ENCODE measurements at places on chromosomes 12 and 14.

DNA sequence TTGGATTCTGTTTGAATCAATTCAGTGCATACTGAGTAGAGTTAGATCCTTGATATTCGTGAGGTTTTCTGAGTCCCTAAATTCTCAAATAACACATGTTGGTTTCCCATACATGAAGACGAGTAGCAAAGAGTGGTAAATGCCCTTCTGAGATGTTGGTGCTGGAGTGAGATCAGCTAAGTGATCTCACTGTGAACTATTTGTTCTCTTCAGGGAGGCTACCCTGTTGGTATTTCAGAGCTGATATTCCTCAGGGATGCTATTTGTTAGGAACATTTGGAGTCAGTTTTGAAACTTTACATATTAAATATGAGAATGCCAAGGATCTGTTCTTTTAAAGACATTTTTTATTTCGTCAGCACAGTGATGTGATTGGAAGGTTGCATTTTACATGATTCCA, 54.7 kb downstream of the SUSD6 start:
- no peak for DNase-seq

- no peak for DNase-seq
Measured at GRCh38 chr14:79638672-79639266, 572.5 kb downstream of the DIO2 start.

DNA sequence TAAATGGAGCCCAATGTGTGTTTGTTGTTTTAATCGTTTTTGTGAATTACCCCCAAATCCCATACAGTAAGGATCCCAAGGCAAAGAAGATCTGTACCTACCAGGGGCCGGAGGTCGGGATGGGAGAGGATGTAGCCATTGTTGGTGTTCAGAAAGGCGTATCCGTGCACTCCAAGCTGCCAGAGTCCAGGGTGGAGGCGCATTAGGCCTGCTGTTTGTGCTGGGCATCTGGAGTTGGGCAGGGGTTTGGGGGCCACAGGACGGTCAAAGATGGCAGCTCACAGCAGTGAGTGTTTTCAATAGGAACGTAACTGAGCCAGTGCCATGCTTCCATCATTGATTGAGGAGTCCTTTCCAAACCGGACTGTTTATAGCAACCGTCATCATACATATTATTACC, 40.2 kb downstream of the CACNA2D4 start:
- no peak for DNase-seq

- DNase-seq = no peak
Measured at GRCh38 chr14:38866461-38866860, 236.6 kb downstream of the SEC23A start.

DNA sequence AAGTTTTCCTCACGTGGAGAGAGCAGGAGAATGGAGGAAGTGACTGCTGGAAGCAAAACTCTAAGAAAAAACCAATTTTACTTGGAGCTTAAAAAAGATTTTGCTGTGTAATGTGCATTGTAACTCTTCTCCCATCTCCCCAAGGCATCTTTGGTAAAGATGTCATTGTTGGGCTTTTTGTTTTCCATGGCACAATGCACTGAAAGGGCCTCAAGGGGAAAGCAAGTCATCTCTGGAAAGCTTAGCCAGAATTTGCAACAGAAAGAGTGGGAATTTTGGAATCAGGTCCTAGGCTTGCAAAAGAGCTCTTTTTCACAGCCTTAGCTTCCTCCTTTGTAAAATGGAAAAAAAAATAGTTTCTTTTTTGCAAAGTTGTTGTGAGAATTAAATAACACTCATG, 7.9 kb upstream of the PPM1A start:
- no peak for DNase-seq

GRCh38 chr12:107091989-107092641, 1.2 kb downstream of the CRY1 start:
- DNase-seq = peak; percentile 75

DNA sequence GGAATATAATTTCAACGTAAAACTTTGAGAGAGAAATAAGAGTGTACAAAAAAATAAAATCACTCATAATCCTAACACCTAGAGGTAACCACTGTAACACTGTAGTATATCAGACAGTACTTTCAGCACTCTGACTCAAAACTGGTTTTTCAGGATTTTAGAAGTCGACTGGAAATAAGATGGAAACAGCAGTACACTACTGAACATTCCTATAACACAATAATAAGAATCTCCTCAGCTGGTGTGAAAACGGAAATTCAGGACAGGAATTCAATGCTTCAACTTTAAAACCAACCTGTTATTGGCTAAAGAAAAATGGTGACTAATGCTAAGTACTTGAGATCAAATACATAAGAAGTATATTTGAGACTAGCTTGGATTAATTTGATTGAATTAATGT, 12.3 kb upstream of the PITPNM2 start:
- no peak for DNase-seq
